ENCODE measurements at places on chromosomes 12 and 14. TPM values are rescaled to one million over a fixed set of nuclear protein-coding genes. Genes with fewer than 3 reads are reported as not detected.
A peak's percentile ranks its signal among the peaks of the same experiment; 100 is the strongest.

ARHGEF40 gene
- total RNA-seq: 9.9 TPM

CLMN gene
- total RNA-seq: 0.49 TPM

CD27 gene
- total RNA-seq: 200 TPM

- peaks cover 6% of the 10 kb centered on the region for H3K36me3 ChIP-seq
- H3K27me3 ChIP-seq: no peaks in the 10 kb centered on the region
- DNase-seq: no peak
- no peak overlapping the region for H3K27ac ChIP-seq
- no peaks in the 10 kb centered on the region for H3K4me1 ChIP-seq
Measured at GRCh38 chr12:105224399-105224798, 11.6 kb downstream of the APPL2 start.

DNA sequence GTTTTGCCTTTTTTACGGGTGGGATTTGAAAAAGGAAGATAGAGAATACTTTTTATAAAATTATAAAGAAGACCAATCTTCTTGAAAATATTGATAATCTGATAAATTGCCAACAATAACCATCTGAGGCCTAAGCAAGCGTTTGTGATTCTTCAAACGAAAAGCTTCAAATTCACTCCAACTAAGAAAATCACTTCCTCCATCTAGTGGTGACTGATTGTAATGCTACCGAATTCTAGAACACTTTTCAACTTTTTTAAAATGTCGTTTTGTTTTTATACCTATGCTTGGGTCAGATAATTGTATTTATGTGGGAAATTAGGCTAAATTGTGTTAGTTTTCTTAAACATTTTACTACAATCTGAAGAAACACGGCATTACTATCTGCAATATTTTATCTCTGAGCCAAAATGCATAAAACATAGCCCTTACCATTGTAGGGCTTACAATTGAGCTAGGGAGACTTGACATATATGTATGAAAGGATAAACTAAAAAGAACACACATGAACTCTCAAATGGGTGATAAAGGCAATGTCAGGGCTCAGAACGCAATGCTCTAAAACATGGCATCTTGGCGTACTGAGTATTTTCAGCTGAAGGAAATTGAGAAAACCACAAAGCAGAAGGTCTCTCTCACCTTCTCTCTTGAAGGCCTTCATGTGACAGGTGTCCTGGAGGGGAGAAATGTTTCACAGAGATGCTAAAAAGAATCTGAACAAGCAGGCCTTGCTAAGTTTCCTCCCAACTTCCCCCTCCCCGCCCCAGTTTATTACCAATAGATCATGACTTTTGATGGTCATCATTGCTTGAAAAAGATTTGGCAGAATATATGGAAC lies 36.8 kb upstream of the G2E3 start:
- no peak overlapping the region for H3K4me3 ChIP-seq
- no peak overlapping the region for H3K27ac ChIP-seq
- H3K36me3 ChIP-seq: no peaks in the 10 kb centered on the region
- no peaks in the 10 kb centered on the region for H3K27me3 ChIP-seq
- H3K4me1 ChIP-seq: peaks cover 4% of the 10 kb centered on the region
- peak; percentile 55 for DNase-seq
